H9 (cell line): ENCODE measurements at places on chromosomes 13 and 19.

DNA sequence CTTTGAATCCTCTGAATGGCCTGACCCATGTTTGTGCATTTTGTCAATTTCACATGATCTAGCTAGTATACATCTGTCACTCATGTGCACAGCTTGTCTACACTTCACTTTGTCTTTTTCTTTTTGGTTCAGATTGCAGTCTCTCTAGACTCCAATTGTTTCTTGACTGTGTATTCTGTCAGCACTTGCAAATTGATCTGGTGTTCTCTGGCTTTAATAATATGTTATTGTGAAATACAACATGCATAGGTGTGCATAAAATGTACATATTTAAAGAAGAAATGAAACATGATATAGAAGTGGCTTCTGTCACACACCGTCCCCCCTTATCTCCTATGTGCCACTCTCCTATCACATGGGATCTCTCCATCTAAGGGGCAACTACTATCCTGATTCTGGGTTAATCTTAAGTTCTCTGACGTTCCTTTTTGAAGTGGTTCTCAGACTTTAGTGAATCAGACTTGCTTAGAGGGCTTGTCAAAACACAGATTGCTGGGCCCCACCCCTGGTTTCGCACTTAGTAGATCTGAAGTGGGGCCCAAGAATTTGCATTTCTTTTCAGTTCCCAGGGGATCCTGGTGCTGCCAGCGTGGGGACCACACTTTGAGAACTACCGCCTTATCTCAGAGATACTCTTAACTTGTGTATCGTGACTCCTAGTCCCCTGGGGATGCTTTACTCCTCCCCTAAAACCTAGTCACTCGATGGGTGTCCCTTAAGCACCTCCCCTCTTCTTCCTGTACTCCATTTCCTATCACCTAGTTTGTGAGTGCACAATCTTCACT is 5.8 kb downstream of the KRTDAP start:
- DNase-seq, result no peak

GRCh38 chr19:16037424-16038195 is 38.7 kb upstream of the TPM4 start:
- DNase-seq, result no peak

DNA sequence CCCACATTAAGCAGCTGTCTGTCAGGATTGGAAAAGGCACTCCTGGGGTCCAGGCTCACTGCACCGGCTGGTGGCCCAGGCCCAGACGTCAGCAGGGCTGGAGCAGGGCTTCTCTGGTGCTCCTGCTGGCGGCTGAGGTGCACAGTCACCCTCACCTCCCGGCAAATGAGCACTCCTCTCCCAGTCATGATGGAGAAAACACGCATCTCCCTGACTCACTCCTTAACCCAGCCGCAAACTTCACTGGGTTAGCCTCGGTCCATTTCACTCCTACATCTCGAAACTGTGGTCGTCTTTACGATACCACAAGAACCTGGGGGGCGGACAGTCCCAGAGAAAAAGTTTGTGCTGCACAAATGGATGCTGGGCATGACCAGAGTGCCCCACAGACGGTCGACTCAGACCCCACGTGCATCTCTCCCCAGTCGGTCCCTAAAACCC is 3.3 kb upstream of the RASA3 start:
- DNase-seq, result no peak

GRCh38 chr13:31807090-31807541 is 67.8 kb downstream of the RXFP2 start:
- no peak for DNase-seq
